ENCODE measurements at places on chromosomes 3 and 15. TPM values are rescaled to one million over a fixed set of nuclear protein-coding genes. Genes with fewer than 3 reads are reported as not detected.

Gene ARIH1
- total RNA-seq = 197 TPM

DNA sequence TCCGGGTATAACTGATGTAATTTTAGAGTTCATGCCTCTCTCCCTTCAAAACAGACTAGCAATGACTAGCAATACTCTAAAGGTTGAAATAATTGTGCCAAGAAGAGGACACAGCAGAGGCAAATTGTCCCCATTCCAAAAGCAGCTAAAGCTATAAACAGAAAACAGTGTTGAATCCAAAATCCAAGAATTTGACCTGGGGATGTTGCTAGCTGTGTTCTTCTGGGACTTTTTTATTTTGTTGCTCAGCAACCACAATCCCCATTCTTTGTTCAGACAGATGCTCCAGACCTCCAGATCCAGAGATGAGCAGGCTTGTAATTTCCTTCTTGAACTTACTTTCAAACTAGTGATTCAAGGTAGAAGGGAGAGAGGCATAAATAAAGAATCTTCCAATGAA is 191.5 kb downstream of the FOXB1 start:
- no peaks in the 10 kb centered on the region for H3K4me1 ChIP-seq
- H3K36me3 ChIP-seq = no peaks in the 10 kb centered on the region
- no peak for DNase-seq

GRCh38 chr3:5068531-5069050 is 53.5 kb upstream of the ARL8B start:
- H3K4me3 ChIP-seq = no peak overlapping the region
- no peak overlapping the region for H3K27ac ChIP-seq
- no peak for DNase-seq
- no peaks in the 10 kb centered on the region for H3K4me1 ChIP-seq

DNA sequence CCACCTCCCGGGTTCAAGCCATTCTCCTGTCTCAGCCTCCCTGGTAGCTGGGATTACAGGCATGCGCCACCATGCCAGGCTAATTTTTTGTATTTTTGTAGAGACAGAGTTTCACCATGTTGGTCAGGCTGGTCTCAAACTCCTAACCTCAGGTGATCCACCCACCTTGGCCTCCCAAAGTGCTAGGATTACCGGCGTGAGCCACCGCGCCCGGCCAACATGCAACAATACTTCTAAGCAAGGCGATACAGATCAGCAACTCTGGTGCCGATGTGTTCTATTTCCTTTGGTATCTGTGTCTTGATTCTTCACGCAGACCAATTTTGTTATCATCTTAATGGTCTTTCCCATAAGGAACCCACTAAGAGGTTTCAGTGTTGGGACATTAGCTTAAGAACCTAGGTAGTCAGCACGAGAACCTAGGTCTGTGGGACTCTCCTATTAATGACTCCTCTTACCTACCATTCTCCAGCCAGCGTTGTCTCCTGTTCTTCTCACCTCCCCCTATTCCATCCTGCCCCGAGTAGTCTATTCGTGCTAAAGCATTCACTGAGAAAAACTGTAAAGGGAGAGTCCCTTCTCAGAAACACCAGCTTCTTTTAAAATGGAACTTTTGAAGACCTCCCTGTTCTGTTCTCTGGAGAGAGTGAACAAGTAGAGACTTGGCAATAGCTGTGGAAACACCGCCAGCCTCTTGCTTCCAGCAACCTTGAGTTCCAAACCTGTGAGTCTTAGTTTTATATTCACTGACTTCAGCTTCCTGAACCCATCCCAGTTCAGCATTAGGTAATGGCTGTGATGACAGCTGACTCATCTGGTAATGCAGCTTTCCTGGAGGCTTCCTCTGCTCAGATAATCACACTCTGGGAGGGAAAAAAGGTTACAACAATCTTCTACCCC is 61.2 kb downstream of the TSC22D2 start:
- no peaks in the 10 kb centered on the region for H3K27me3 ChIP-seq
- DNase-seq = no peak
- H3K4me1 ChIP-seq = peaks cover 3% of the 10 kb centered on the region
- no peak overlapping the region for H3K4me3 ChIP-seq
- peaks cover 4% of the 10 kb centered on the region for H3K36me3 ChIP-seq

GRCh38 chr15:58043192-58043903 is 22.2 kb downstream of the ALDH1A2 start:
- peaks cover 24% of the 10 kb centered on the region for H3K27me3 ChIP-seq
- H3K4me3 ChIP-seq = no peak overlapping the region
- H3K36me3 ChIP-seq = no peaks in the 10 kb centered on the region
- H3K4me1 ChIP-seq = no peaks in the 10 kb centered on the region
- peak; percentile 16 for DNase-seq

Gene WNT7A
- total RNA-seq = 9.6 TPM

Gene PPM1L
- total RNA-seq = 4.1 TPM

DNA sequence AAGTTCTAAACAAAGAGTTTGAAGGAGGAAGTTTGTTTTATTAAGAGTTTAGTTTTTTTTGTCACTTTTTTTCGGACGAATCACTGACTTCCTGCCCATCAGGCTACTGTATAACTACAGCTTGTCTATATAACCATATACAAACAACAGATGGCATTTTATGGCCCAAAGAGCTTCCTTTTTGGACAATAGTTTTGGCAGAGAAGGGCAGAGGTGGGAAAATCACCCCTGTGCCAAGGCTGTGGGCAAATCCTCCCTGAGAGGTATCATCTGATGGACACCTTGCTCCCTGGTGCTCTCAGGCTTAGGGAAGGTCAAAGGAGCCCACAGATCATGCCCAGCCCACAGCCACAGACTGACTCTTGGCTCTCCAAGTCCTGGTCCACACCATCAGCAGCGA is 113.4 kb downstream of the OXNAD1 start:
- peak overlapping the region; percentile 68 for H3K4me3 ChIP-seq
- DNase-seq = no peak
- peaks cover 22% of the 10 kb centered on the region for H3K36me3 ChIP-seq
- peak overlapping the region; percentile 93 for H3K27ac ChIP-seq
- H3K27me3 ChIP-seq = no peaks in the 10 kb centered on the region

Gene INSYN1
- total RNA-seq = not detected

All from naive thymus-derived CD8-positive, alpha-beta T cell (primary cell).